ENCODE measurements at places on chromosomes 6 and 20.
A peak's percentile ranks its signal among the peaks of the same experiment; 100 is the strongest.

DNA sequence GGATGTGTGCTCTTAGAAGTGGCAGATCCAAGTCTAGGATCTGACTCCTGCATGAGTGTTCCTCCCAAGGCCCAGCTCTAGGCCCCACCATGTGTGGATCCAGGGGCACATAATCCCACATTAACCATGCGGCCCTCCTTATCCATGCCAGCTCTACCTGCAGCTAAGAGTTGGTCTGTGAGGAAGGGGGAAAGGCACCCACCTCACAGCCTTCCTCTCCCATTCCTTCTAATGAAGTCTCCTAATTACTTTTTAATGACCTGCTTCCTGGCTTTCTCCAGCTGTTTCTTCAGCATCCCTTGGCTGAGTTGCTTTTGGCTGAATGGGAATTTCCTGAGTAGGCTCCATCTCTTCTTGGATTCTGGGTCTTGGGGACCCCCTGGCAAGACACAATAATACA, 52.2 kb downstream of the NPEPL1 start:
- DNase-seq, result no peak

DNA sequence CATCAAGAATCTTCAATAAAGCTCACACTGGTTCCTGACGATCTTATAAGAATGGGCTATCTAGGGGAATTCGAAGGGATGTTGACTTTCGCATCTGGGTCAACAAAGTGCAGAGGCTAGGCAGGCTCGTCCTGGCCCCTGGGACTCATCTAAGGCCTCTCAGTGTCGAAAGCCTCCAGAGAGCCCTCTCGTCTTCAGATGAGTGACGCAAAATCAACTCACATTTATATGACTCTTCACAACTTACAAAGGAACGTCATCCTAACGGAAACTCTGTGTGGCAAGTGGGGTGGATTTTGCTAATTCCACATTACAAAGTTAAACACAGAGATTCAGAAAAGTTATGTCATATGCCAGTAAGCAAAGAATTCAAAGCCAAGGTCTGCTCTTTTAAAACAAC, 270.5 kb upstream of the EXOC2 start:
- no peak for DNase-seq

DNA sequence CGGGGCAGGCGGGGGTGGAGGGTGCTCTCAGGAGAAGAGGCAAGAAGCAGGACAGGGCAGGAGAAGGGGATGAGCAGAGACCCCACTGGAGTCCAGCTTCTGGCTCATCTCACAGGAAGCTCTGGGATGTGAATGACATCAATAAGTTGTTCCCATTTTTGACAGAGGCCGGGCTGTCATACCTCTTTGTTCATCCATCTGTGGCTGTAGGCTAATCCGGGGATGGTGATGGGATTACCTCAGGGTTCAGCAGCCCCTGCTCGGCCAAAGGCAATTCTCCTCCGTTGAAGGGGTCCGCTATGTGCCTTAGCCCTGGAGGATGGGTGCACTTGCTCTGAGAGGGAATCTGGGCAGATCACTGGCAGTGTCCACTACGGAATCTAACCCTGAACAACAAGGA, 3.3 kb upstream of the TMC2 start:
- no peak for DNase-seq

DNA sequence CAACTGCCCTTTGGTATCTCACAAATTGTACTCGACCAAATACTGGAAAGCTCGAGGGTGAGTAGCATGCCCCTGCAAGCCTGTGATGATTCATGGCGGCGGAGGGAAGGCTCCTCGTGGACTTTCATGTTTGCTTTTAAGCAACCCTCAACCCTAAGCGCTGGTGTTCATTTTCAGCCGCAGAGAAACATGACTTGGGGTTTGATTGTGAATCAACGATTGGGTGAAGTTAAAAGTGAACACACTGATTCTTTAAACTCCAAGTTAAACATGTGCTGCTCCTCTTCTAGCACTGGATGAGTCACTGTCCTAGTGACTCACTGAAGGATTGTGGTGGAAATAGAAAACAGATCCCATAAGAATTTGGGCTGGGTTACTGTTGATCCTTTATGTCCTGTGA, 8.3 kb downstream of the CD109 start:
- DNase-seq, result peak; percentile 94

DNA sequence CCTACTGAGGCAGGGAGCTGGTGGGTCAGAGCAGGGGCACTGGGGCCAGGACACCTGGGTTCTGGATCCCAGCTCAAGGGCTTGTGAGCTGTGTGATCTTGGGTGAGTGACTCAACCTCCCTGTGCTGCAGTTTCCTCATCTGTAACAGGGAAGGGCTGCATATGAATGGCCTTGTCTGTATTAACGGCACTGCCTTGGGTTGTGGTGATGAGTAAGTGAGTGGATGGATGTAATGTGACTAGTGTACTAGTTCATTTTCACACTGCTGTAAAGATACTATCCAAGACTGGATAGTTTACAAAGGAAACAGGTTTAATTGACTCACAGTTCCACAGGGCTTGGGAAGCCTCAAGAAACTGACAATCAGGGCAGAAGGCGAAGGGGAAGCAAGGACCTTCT, 233.5 kb downstream of the TAF4 start:
- no peak for DNase-seq

- peak; percentile 77 for DNase-seq
Observed at GRCh38 chr20:39893003-39893685, 795.9 kb downstream of the MAFB start.

- no peak for DNase-seq
Observed at GRCh38 chr6:3838992-3839867, 9.9 kb upstream of the FAM50B start.

GRCh38 chr6:148658681-148659430, 88.0 kb upstream of the UST start:
- no peak for DNase-seq

DNA sequence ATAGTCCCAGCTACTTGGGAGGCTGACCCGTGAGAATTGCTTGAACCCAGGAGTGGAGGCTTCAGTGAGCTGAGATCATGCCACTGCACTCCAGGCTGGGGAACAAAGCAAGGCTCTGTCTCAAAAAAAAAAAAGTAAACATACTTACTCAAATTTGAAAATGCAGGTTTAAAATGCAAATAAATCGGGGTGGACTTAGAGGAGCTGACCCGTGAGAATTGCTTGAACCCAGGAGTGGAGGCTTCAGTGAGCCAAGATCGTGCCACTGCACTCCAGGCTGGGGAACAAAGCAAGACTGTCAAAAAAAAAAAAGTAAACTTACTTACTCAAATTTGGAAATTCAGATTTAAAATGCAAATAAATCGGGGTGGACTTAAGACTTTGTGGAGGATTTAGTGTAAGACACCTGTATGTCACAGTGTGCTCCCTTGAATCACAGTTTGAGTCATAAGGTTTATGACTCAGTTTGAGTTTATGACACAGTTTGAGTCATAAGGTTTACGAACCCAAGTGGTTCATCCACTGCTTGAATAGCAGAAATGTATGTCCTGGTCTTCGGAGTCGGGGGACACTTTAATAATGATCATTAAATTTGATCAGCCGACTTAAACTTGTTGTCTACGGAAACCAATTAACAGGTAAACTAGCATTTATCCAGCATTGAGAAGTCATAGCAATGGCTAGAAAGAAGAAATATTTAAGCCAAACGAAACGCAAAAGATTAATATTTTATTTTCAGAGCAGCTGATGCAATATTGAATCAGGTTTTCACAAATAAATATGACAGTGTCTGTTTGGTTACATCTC, 6.8 kb upstream of the MRPS10 start:
- peak; percentile 53 for DNase-seq

- no peak for DNase-seq
Observed at GRCh38 chr6:168735268-168735949, 294.4 kb downstream of the SMOC2 start.

Measured in HFF-Myc (cell line).